Activated naive CD8-positive, alpha-beta T cell treated with anti-CD3 and anti-CD28 coated beads for 36 hours (primary cell): ENCODE measurements at places on chromosomes 16 and 17. TPM values are rescaled to one million over a fixed set of nuclear protein-coding genes. Genes with fewer than 3 reads are reported as not detected.
A peak's percentile ranks its signal among the peaks of the same experiment; 100 is the strongest.

- no peaks in the 10 kb centered on the region for H3K27me3 ChIP-seq
- no peak overlapping the region for H3K4me3 ChIP-seq
- peaks cover 9% of the 10 kb centered on the region for H3K36me3 ChIP-seq
- H3K4me1 ChIP-seq = no peaks in the 10 kb centered on the region
- no peak for DNase-seq
Measured at GRCh38 chr17:37170881-37171425, 204.8 kb upstream of the C17orf78 start.

GRCh38 chr17:3003296-3004149 lies 59.9 kb downstream of the OR1D5 start:
- H3K36me3 ChIP-seq = no peaks in the 10 kb centered on the region
- no peak for DNase-seq
- peaks cover 20% of the 10 kb centered on the region for H3K4me1 ChIP-seq
- H3K27ac ChIP-seq = no peak overlapping the region

GRCh38 chr16:51287121-51287755 lies 136.2 kb upstream of the SALL1 start:
- no peak overlapping the region for H3K4me3 ChIP-seq
- no peak overlapping the region for H3K27ac ChIP-seq
- no peaks in the 10 kb centered on the region for H3K27me3 ChIP-seq
- H3K4me1 ChIP-seq = no peaks in the 10 kb centered on the region
- no peak for DNase-seq

DNA sequence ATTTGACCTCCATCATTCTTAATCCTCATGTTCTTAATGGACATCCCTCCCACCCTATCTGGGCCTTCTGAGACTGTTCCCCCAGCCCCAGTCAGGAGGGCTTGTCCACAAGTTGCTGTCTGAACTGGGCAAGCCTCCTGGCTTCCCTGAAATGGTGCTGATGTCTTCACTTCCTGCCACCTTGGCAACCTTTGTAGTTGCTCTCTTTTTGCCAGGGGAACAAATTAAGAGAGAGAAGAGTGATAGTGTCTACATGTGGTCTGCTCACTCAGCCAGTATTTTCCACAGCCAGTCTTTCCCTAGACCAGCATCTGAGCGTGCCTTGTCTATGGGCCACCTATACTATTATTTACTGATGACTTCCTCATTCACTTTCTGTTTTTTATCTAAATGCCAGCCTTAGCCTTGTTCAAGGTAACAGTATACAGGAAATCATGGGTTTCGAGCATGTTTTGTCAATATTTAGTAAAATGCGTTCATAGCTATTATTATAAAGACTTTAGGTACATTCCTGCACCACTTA lies 710.1 kb downstream of the MAF start:
- H3K36me3 ChIP-seq = peaks cover 8% of the 10 kb centered on the region
- no peaks in the 10 kb centered on the region for H3K27me3 ChIP-seq
- DNase-seq = no peak

GRCh38 chr17:59374612-59375011 lies 43.2 kb downstream of the YPEL2 start:
- peak overlapping the region; percentile 93 for H3K27ac ChIP-seq
- H3K4me1 ChIP-seq = peaks cover 65% of the 10 kb centered on the region
- no peak overlapping the region for H3K4me3 ChIP-seq
- DNase-seq = no peak

DNA sequence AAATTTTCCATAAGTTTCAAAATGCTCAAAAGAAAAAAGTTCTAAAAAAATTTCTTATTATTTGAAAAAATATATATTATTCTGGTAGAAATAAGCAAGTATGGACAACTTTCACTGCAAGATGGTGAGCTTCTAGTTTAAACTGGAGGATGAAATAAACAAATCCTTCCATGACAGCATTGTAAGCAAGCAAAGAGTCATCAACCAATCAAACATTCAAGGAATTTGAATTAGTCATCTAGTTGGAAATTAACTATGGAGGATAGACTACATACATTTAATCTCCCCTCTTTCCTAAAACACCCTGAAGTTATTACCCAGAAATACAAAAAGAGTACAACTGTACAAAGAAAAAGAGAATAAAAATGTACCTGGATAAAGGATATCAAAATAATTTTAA lies 51.0 kb upstream of the IRX5 start:
- H3K4me1 ChIP-seq = no peaks in the 10 kb centered on the region
- peaks cover 1% of the 10 kb centered on the region for H3K36me3 ChIP-seq
- no peak overlapping the region for H3K27ac ChIP-seq
- peaks cover 16% of the 10 kb centered on the region for H3K27me3 ChIP-seq

- DNase-seq = no peak
- no peak overlapping the region for H3K4me3 ChIP-seq
- H3K27me3 ChIP-seq = peaks cover 8% of the 10 kb centered on the region
- H3K27ac ChIP-seq = no peak overlapping the region
Measured at GRCh38 chr17:3167574-3167973, 29.7 kb upstream of the OR1A2 start.

DNA sequence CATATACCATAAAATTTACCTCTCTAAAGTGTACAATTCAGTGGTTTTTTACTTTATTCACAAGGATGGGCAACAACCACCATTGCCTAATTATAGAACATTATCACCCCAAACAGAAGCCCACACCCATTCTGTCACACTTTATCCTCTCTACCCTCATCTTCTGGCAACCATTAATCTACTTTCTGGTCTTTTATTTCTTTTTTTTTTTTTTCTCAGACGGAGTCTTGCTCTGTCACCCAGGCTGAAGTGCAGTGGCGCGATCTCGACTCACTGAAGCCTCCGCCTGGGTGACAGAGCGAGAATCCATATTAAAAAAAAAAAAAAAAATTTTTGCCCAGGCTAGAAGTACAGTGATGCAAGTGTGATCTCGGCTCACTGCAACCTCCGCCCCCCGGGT lies 90.7 kb upstream of the CLEC18B start:
- H3K27ac ChIP-seq = no peak overlapping the region
- H3K27me3 ChIP-seq = no peaks in the 10 kb centered on the region
- peaks cover 41% of the 10 kb centered on the region for H3K36me3 ChIP-seq
- no peak overlapping the region for H3K4me3 ChIP-seq

The BRIP1 gene
- 17.0 TPM for total RNA-seq

The SMCR8 gene
- 19.4 TPM for total RNA-seq

The ITGB4 gene
- 0.64 TPM for total RNA-seq

The SLC5A2 gene
- total RNA-seq = not detected
